ENCODE measurements at places on chromosomes 4 and X.

GRCh38 chrX:22686138-22686541, 313.6 kb upstream of the DDX53 start:
- no peak for DNase-seq

DNA sequence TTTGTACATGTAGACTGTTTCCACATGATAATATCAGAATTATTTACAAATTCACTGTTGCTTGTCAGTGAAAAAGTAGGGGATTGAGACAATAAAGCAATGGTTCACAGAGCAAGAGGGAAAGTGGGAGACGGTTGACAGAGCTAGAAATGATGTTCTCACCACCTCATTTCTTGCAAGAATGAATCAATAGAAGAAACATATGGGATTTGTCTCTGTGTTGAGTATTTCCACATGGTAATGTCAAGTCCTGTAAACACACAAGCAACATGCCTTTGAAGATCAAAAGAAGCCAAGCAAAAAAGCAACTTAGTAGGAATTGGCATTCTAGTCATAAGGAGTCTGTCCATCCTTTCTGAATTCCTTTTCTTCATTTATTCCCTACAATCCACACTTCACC, 1806.6 kb upstream of the AGA start:
- DNase-seq = no peak

DNA sequence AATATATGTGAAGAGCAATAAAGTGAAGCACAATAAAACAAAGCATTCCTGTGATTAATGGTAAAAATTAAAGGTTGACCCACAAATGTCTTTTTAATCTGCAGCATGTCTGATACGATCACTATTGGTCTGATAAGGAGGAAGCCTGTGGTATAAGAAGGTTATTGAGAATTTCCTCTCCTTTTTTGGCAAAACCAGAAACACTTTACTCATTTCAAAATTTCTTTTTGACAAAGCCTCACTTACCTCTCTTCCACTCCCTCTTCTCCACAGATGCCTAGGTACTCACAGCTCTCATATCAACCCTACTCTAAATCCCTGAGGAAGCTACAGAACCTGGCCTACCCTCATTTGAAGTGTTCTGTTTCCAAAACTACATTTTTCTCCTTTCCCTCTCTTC, 56.1 kb downstream of the TSPAN5 start:
- DNase-seq = no peak

DNA sequence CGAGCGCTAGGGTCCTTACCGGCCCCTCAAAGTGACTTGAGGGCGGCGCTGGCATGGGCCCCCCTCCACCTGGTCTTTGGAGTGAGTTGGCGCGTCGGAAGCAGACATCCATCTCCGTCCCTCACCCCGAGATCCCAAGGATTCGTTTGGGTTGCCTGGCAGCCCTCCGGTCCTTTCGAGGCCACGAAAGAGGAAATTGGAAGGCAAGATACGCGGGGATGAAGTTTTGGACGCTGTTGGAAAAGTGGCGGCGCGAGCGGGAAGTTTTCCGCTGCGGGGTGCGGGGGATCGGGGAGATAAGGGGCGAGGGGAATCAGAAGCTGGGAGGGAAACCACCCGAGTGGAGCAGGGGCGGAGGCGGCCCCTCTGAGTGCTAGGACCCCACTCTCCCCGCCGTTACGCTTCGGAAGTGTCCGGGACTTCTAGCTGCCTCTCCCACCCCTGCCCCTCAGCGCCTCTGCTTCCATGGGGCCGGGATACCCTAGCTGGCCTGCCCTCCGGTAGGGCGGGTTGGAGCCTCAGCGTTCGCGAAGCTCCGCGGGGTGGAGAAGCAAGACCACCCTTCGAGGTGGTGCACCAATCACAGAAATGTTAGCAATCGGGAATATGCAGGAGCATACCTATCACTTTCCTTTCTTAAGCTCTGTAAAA, 57.8 kb downstream of the FRMPD3 start:
- no peak for DNase-seq

GRCh38 chr4:120816296-120816965, 106.1 kb downstream of the PRDM5 start:
- DNase-seq = no peak

- no peak for DNase-seq
Observed at GRCh38 chr4:44738615-44739014, 12.3 kb upstream of the GNPDA2 start.

DNA sequence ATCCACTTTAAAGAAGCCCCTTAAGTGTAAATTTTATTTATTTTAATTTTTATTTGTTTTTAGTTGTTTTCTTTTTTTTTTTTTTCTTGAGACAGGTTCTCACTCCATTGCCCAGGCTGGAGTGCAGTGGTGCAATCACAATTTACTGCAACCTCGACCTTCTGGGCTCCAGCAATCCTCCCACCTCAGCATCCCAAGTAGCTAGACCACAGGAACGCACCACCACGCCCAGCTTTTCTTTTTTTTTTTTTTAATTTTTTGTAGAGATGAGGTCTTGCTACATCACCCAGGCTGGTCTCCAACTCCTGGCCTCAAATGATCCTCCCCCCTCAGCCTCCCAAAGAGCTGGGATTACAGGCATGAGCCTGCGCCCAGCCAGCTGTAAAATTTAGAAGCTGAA, 6.0 kb downstream of the SAT1 start:
- DNase-seq = no peak
